ENCODE measurements at places on chromosomes 1 and 21.

- DNase-seq: peak; percentile 73
These were observed 57.3 kb downstream of the MAB21L3 start for GRCh38 chr1:116168277-116169032.

DNA sequence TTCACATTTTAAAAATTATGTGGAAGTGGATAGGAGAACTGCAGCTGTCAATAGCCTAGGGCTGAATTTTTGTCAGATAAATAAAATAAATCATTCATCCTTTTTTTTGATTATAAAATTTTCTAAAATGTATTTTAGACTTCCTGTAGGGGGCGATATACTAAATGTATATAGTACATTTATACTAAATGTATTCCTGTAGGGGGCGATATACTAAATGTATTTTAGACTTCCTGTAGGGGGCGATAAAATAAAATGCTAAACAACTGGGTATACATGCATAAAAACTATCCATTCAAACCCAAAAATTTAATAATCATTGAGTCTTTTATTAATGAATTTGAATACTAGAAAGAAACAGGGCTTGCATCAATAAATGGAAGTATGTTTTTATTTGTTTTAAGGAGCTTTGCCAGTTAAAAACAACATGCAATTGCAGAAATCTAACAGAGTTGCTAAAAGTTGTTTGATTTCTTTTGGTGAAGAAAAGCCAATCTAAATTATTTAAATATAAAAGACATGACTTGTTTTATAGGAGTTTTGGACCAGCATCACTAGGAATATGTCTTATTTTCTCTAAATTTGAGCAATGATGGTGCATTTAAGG is 31.4 kb downstream of the CLCA1 start:
- DNase-seq: no peak

DNA sequence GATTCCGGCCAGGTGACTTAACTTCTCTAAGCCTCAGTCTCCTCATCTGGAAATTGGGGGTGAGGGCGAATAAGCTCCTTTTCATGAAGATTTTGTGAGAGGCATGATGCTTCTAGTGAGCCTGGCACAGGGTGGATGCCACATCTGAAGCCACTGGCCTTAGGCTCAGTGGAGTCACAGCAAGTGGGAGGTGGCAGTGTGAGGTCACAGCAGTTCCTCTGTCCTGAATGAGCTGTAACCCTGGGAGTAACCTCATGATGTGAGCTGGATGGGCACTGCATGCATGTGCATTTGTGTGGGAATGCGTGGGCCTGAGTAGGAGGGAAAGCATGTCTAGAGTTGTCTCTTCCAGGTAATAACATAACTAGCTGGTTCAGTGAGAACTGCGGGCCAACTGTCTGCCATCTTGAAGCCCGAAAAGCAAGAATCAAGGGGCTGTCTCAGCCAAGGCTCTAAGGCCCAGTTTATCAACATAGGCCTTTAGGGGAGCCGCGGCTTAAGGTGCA is 27.0 kb upstream of the HTR1D start:
- DNase-seq: no peak

GRCh38 chr1:55300975-55301374 is 85.8 kb upstream of the USP24 start:
- no peak for DNase-seq

- no peak for DNase-seq
These were observed 1.3 kb downstream of the S1PR1 start for GRCh38 chr1:101238031-101238628.

GRCh38 chr1:240998441-240999015 is 358.5 kb downstream of the RGS7 start:
- no peak for DNase-seq

DNA sequence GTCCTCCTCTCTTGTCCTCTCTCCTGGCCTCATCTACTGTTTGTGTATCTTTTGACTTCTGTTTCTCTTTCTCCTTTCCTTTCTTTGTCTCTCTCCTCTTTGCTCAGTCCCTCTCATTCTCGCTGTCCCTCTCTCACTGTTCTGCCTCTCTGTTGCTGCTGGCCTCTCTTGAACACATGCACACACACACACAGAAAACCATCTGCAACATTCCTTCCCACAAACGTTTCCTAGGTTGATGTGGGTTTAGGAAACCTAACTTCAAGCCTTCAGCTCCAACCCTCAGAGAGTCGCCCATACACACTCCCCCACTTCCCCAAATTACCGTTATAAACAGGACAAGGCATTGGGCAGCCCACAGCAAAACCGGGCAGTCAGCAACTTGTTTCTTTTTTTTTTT is 10.9 kb upstream of the SSBP3 start:
- peak; percentile 46 for DNase-seq

GRCh38 chr1:109773900-109774485 is 10.3 kb upstream of the EPS8L3 start:
- no peak for DNase-seq

All from Ammon's horn (tissue), 1 donor.